Effector CD8-positive, alpha-beta T cell (primary cell): ENCODE measurements at places on chromosomes 4 and X.
A peak's percentile ranks its signal among the peaks of the same experiment; 100 is the strongest.

- DNase-seq: no peak
Observed at GRCh38 chr4:146155152-146155724, 20.3 kb upstream of the LSM6 start.

GRCh38 chr4:88792268-88792781 lies 94.7 kb upstream of the NAP1L5 start:
- no peak for DNase-seq

- DNase-seq: no peak
Observed at GRCh38 chr4:25297528-25298242, 14.9 kb upstream of the ZCCHC4 start.

DNA sequence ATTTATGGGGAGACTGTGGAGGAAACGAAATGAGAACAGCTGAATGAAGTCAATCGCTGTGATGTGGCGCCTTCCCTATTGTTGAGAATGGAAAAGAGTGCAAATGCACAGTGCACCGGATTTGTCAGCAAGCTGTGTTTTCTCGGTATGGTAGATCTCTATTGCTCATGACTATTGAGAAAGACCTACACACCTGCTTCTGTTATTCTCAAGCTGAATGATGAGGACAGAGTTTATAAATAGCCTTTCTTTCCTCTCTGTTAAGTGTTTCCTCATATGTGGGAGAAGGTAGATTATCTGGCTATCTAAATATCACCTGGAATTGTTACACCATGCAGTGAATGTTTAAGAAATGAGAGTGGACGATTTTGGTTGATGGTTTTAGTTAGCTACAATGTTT lies 650.7 kb downstream of the IL1RAPL1 start:
- DNase-seq: no peak

- no peak for DNase-seq
Observed at GRCh38 chr4:138598226-138598625, 356.1 kb upstream of the SLC7A11 start.

DNA sequence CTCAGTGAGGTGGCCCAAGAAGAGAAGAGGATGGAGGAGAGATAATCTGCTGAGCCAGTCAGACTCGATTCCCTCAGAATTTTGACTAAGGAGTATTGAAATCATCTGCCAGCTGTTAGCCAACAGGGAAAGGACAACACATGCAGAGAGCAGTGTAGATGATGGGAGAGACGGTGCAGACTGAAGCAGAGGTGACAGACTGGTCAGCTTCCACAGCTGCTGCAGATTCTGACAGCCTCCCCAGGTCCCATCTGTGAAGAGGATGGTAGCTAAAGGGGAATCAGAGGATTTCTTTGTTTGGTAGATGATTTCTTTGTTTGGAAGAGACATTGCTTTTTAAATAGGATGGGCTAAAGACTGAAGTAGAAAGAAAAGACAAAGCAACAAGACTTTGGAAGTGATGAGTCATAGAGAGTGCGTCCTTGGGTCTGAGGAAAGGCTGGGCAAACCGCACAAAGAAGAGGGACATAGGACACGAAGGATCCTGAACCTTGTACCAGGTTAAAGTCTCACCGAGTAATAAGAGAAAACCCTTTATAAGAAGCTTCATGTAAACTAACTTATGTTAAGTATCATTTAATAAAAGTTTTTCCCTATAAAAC lies 27.6 kb downstream of the INTU start:
- DNase-seq: no peak

DNA sequence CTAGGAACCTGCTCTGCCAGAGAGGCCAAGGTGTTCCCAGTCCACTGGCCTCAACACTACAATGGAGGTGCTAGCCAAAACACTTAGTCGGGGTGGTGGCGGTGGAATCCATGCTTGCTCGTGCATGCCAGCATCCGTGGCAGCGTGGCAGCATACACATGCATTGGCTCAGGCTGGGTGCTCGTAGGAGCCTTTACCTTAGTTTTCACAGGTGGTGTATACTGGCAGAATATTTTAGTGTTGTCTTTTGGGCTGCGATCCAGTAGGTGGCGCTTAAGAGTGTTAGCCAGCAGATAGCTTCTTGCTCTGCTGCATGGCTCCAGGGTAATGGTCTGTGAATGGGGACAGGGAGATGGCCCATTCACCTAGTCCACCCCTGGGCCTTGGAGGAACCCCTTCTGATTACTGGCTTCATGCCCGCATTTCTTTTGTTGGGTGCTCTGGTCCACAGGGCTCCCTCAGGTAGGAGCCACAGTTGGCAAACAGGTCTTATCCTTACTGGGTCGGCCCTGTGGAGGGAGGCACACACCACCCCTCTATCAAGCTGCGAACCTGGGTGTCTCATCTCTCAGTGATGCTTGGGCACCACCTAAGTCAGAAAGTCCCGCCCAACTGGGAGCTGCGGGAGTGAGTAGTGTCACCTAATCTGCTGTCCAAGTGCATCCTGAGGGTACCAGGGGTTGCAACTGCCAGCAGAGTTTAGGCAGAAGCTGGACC lies 40.0 kb downstream of the RIPPLY1 start:
- no peak for DNase-seq

DNA sequence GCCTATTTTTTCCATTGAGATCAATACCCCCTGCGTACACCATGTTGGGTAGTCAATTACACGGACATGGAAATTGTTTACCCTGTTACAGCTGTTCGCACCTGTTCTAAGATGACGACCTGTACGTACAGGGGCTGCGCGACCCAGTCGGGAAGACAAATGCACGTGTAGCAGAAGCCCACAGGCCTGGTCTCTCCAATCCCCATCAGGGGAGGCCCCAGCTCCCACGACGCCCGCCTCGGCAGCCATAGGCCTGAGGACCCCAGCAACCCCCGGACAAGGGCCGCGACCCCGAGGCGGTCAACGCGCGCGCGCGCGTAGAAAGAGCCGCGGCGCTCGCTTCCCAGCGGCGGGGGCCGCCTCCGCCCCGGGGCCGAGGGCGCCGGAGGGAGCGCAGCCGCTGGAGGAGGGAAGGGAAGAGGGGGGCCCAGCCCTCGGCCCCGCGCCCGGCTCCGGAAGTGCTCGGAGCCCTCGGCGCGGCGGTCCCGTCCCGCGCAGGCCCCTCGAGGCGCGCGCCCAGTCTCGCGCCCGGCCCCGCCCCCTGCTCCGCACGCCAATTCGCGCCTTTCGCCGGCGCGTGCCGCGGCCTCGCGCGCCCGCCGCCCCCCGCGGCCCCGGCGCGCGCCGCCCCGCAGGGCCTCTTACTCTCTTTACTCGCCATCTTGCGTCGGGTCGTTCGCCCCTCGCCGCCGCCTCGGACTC lies 618 bp downstream of the RBBP7 start:
- peak; percentile 2 for DNase-seq

DNA sequence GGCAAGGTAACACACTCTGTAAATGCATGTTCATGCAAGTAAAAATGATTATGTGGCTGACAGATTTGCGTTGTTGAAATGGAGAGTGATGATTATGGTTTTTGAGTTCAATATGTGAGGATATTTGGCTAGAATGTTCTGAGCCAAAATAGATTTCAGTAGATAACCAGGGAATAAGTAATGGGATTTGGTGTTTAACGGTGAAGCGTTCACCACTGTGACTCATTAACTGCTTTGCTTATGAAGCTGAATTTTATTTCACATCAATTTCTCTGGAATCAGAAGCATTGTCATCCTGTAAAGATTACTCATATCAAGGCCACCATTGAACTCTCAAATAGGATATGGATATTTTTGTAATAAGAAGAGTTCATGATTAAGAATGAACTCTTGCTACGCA lies 11.7 kb downstream of the AFP start:
- DNase-seq: no peak

DNA sequence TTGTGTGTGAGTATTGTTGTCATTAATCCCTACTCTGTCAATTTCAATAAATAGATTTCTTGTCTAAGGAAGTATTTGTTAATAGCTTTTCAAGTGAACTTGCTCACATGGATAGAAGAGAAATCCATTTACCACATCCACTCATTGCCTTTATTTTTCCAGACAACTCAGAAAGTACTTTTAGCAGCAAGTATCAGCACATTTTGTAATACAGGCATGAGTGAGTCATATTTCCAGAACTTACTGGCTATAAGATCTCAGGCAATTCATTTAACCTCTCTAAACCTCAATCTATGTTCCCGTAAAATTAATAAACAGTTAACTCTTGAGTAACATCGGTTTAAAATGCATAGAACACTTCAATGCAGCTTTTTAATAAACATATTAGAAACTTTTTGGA lies 317.9 kb upstream of the PCDH7 start:
- no peak for DNase-seq

DNA sequence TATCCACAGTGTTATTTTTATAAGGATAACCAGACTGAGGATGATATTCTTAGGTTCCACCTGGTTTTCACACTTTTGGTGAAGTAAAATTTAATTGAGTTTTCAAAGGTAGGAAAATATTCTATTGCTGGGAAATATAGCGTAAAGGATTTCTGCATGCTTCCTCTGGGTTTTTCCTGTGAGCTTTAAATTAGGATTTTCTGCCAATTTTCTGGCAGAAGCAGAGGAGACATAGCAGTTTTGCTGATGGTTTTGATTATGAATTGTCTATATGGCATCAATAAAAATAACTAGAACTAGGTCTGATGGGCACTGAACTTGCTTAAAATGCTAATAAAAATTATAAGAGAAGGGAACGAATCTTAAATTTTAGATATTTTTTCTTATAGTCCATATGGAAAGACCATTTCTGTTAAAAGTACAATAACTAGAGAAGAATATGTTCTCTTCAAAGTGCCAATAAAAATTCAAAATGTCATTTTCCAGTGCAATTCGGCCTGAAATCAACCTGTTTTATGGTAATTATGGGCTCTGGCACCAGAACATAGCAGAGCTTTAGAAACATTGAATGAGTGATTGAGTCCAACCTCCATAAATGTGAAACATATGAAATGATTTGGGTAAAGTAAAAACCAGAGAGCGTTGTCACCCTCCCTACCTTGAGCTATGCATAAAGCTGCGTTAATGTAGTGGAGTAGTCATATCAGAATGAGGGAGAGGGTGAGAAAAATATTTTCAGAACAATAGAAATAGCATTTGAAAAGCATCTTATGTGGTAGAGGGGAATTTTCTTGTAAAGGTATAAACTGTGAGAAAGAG lies 279.7 kb downstream of the SPRY1 start:
- no peak for DNase-seq

DNA sequence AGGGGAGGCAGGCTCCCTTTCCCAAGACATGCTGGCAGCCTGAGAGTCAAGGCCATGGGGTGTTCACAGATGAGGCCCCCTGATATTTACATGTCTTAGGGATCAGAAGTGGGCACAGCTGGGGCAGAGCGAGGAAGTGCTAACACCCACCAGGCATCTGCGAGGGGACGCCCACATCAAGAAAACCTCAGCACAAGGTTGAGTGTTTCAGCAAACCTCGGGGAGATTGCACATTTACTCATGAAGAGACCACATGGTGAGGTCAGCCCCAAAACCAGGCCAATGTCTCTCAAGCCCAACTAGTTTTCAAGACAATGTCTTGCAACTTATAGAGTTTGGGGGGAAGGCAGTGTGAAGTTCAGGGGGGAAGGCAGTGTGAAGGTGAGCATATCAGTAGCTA lies 55.2 kb downstream of the CLNK start:
- DNase-seq: no peak

GRCh38 chr4:83996254-83996653 lies 460.3 kb downstream of the GPAT3 start:
- no peak for DNase-seq

- DNase-seq: no peak
Observed at GRCh38 chrX:73849073-73849472, 286.1 kb downstream of the CHIC1 start.

- no peak for DNase-seq
Observed at GRCh38 chr4:85555206-85555605, 80.3 kb downstream of the ARHGAP24 start.

GRCh38 chr4:161554372-161554990 lies 609.3 kb downstream of the FSTL5 start:
- DNase-seq: no peak
